Stimulated activated CD4-positive, alpha-beta T cell treated with anti-CD3 and anti-CD28 coated beads, Interleukin-2, amount 100 ng/mL, for 48 hours (primary cell): ENCODE measurements at places on chromosomes 6 and 20.
A peak's percentile ranks its signal among the peaks of the same experiment; 100 is the strongest.

- DNase-seq, result peak; percentile 21
These were observed 181.0 kb downstream of the TRIM27 start for GRCh38 chr6:28742668-28743270.

- DNase-seq, result no peak
These were observed 37.1 kb downstream of the FRMD1 start for GRCh38 chr6:168041928-168042327.

GRCh38 chr6:13614126-13614925, 809 bp upstream of the NOL7 start:
- peak; percentile 35 for DNase-seq

- peak; percentile 48 for DNase-seq
These were observed 18.1 kb downstream of the TUBB2B start for GRCh38 chr6:3209114-3210023.

GRCh38 chr6:16249971-16250370, 11.6 kb downstream of the GMPR start:
- DNase-seq, result no peak

DNA sequence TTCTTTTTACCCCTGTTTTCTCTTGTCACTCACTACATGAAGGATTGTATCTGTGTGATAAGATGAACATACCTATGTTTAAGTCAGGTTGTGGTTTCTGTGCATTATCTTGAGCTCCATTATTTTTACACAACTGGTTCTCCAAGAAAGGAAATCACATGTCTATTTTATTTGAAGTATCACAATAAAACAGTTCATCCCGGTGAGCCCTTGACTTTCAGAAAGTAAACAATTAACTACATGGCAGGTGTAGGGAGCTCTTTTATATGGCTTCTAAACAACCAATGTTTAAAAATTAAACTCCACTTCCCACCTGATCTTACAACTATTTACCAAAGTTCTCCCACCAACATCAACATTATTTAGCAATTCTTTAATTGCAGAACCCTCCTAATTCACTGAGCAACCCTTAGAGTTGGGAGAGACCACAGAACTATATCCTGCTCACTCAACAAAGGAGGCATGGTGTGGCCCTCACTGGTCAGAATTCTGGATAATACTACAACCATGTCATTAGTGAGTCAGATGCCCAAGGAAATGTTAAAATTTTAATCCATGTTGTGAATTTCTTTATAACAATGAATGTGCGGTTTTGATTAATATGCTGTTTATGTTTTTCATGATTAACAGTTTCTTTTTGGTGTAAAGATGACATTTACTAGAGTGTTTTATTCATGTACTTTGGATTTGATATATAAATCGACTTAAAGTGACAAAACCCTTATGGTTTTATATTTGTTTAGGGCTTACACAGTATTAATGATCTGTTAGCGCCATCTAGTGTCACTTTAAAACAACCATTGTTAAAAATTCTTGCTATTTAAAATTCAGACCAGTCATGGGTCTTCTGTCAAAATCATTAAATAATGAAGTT, 50.0 kb upstream of the SCGN start:
- DNase-seq, result no peak

DNA sequence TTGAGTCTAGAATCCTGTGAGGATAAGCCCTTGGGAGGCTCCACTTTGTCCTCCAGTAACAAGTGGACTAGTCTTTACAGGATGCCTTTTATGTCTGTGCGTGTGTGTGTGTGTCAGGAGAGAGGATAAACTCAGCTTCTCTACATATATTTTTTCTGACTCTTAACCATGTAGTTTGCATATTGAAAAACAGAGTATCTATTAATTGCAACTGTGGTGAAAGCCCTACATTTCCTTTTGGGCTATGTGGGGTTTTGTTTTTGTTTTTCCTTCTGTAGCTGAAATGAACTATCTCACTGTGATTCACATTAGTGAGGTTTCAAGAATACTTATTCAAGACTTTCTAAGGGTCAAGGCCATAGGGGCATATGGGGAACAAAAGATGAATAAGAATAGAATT, 17.7 kb downstream of the TPBG start:
- DNase-seq, result no peak

GRCh38 chr20:40797425-40797824, 108.4 kb upstream of the MAFB start:
- DNase-seq, result no peak

DNA sequence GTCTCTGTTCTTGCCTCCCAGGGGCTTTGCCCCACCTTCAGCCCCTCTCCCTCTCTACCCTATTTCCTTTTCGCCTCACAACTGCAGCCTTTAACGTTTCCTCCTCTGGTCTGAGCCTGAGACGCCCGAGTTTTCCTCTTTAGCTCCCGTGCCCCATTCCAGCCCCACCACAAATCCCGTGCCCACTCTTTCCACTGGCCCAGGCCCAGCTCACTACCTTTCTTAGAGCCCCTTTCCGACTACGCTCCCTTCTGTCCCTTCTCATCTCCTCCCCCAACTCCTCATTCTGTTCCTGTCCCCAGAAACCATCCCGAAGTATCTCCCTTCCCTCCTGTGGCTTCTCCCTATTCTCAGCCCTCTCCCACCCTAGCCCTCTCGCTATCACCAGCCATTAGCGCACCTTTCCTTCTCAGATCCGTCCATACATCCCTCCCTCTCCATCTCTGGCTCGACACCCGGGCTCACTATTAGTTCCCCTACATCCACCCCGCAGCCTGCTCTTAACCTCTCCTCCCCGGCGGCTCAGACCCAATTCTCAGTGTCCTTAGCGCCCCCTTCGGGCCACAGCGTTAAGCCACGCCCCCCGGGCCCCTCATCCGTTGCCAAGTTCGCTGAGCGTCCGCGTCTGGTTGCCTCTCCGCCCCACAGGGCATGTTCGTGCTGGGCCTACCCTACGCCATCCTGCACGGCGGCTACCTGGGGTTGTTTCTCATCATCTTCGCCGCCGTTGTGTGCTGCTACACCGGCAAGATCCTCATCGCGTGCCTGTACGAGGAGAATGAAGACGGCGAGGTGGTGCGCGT, 2.7 kb downstream of the SLC32A1 start:
- DNase-seq, result peak; percentile 79

DNA sequence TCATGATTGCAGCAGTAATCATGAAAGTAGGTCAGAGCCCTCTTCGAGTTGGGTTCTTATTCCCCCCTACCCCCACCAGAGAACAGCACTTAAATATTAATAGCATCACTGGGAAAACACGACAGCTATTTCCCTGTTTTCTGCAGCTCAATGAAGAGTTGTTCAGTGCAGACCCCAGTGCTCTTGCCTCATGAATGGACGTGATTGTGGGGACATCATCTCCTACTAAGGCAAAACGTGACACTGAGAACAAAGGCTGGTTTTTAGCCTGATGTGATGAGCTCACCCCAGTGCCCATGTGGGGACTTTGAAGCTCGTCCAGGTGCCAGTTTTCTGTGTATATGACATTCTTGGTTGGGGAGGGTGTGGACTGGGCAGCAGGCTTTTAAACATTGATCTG, 105.9 kb downstream of the SLC35F1 start:
- DNase-seq, result no peak

GRCh38 chr6:144349690-144350527, 64.8 kb downstream of the UTRN start:
- no peak for DNase-seq

DNA sequence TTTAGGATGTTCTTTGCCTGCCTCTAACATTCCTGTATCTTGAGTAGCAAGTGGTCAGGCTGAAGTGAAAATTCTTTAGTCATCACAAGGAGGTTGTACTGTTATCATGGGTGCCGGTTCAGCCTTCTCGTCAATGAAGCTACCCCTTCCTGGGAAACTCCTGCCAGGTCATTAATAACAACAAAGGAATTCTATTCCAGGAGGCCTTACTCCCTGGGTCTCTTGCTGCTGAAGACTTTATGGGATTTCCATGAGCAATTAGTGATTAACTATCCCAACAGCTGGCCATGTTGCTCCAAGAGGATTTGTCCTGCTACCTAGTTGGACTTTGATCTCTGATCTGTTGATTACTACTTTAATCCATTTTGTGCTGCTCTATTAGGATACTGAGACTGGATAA, 62.7 kb upstream of the ELOVL5 start:
- DNase-seq, result no peak

DNA sequence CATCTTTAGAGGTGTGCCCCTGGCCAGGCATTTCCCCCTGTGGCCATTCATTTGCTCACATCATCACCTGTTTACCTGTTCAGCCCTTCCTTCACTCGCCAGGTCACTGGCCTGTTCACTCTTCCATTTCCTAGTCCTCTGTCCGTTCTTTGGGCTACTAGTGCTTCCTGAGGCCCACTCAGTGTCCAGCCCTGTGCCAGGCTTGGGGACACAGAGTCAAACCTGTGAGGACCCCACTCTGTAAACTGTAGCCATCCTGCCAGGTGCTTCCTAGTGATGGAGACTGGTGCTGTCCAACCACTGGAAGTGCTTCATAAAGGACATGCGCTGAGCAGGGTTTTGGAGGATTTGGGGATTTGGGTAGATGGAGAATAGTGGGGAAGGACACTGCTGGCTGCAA, 3.5 kb downstream of the DLGAP4 start:
- DNase-seq, result no peak

DNA sequence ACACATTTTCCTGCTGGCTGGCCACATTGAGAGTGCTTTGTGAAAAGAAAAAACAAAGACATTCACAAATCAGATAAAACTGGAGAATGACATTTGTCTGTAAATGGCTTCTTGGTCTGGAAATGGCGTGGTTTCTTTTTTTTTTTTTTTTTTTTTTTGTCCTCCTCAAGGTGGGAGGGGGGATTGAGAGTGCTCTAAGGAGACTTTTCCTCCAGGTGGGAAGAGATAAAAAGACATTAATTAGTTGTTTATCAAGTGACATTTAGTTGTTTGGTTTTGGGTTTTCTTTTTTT, 40.4 kb downstream of the GNAS start:
- DNase-seq, result no peak

GRCh38 chr6:124765280-124765679, 197.0 kb upstream of the RNF217 start:
- DNase-seq, result no peak

GRCh38 chr6:137277971-137278637, 58.9 kb upstream of the IFNGR1 start:
- no peak for DNase-seq

DNA sequence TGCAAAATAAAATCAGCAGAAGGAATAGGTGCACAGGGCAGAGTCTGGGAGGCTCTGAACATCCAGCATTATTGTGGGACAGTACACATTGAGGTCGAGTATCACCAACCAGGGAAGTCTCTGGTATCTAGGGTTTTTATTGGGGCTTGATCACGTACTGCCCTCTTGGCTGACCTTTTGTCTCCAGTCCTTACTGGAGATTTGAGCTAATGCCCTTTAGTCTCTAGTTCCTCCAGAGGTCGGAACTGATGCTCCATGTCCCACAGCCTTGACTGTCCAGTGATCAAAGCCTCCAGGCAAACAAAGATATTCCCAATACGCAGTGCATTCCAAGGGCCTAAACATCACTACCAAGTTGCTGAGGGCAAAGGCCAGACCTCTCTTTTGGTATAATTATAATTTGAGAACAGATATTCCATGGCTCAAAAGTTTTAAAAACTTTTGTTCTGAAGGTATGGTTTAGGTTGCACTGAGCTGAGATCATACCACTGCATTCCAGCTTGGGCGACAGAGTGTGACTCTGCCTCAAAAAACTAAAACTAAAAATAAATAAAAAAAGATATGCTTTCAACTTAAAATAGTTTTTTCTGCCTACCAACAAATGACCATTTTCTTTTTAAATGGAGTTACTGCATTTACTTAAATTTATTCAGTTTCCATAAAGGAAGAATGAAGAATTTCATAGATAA, 56.9 kb upstream of the DYNLRB1 start:
- no peak for DNase-seq

- DNase-seq, result no peak
These were observed 7.4 kb downstream of the SNX9 start for GRCh38 chr6:157830354-157831017.

GRCh38 chr6:106556368-106556960, 72.8 kb downstream of the RTN4IP1 start:
- DNase-seq, result no peak

DNA sequence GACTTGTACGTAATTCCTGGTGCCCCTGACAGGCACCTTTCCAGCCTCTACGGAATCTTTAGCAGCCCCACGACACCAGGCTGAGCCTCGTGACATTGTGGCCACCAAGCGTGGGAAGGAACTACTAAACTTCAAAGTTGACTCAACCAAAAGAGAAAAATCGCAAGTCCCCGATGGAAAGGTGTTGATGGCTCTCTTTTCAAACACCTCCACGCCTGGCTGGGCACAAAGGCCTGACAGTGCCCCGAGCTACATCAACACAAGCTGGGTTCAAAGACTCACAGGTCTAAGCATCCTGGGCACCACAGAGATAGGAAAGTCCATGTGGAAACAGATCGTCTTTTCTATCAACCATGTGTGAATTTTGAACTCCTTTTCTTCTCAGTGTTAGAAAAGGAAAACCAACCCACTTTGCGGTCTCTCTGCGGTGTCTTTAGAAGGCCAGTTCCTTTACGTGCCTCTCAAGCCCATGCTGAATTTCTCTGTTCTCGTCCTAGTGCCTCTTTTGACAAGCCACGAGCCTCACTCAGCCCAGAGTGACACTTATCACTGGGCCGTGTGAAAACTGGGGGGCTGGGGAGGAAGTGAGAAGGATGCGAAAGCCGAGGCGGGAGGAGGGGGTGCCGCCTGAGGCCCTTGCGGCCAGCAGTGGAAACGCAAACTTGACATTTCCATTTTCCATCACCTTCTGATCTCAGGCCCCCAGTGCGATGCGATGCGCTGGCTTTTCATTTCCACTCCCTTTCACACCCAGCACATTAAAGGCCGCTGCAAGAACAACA, 59.4 kb downstream of the GFOD1 start:
- peak; percentile 66 for DNase-seq

DNA sequence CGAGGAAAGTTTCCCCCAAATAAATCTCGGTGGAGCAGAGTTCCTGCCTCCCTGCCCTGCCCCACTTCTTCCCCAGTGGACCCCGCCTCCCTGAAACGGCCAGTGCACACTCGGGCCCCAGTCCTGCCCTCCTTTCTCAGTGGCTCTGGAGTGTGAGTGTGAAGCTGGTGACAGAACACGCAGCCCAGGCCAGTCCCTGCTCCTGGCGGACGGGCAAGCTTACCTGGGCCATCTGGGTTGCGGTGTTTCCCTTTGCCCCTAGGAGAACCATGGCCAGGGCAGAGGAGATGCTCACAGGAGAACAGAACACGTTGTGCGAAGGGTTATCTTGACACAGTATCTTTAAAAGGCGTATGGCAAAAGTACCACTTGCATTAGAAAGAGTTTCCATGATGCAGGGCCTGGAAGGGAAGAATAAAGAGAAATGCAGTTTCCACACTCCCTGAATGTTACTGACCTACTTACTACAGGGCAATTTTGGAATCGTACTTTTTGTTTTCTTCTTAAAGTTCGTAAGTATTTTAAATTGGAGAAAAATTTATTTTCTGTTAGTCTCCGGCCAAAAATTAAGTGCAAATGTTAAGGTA, 2.8 kb downstream of the SERPINB9 start:
- DNase-seq, result no peak

GRCh38 chr20:59434960-59435359, 134.5 kb downstream of the EDN3 start:
- DNase-seq, result no peak

DNA sequence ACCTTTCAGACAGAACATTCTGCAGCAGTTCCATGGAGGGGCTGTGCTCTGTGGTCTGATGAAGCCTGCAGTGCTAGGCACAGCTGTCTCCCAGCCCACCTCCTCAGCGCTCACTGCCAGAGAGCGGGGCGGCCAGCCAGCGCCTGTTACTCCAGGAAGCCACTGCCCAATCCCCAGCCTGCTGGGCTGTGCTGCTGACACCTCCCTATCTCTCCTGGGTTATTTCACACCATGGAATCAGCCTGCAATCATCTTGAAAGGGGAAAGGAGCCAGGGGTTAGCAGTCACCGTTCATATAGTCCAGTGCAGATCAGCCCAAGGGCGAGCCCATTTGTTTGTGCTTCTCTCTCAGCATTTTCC, 46.3 kb upstream of the NHSL1 start:
- DNase-seq, result no peak
